NCI-H1436 treated with DMSO at 0.1 percent for 48 hours (cell line): ENCODE measurements at places on chromosomes 1 and 21.

GRCh38 chr1:24555591-24556413 is at the start of gene NCMAP:
TSS of gene NCMAP (plus strand) at chr1:24556087. CDS start at chr1:24595431, 39,344 bp downstream.
- DNase-seq = no peak

- no peak for DNase-seq
These were observed 10.9 kb downstream of the BTBD19 start for GRCh38 chr1:44819196-44819607.

DNA sequence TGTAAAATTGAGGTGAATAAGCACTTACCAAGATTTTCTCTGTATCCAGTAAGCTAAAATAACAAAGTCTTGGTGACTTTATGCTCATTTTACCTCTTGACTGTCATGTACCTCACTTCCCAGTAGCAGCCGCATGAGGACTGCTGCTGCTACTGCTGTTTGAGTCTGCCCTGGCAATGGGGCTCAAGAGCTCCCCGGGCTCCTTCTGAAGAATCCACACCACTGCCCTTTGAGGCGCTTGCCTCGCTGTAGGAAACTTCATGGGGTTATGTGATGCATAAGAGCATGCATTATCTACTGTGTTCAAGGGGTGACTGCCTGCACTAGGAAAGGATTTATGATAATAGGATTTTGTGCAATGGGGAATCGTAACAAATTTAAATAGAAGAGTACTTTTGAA is 113.5 kb downstream of the NTNG1 start:
- DNase-seq = no peak

- no peak for DNase-seq
These were observed 677 bp downstream of the AGPAT3 start for GRCh38 chr21:43865540-43866259.

DNA sequence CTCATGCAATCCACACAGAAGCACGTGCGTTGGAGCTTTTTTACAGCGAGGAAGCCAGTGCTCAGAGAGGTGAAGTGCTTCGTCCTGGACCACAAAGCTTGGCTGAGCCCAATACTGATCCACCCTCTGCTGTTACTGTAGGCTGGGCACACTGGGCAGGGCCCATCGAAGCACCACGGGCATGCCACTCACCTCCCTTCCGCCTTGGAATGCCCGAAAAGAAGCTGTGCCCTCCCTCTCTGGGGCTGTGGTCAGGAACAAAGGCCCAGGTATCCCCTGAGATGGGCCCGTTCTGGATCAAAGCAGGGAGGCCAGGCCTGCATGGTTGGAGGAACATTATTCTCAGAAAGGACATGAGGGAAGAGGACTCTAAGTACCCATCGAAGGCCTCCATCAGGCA is 206.7 kb upstream of the C1orf174 start:
- no peak for DNase-seq

GRCh38 chr1:182446033-182446669 is 3.8 kb upstream of the RGSL1 start:
- peak; percentile 71 for DNase-seq

GRCh38 chr1:90400131-90400530 is 317.0 kb downstream of the BARHL2 start:
- no peak for DNase-seq

GRCh38 chr1:25819491-25820246 is at the start of gene MTFR1L:
TSS of gene MTFR1L (plus strand) at chr1:25819954. CDS start at chr1:25823105, 3,151 bp downstream.
- DNase-seq = no peak
